ENCODE measurements at places on chromosomes 5 and 9. TPM values are rescaled to one million over a fixed set of nuclear protein-coding genes. Genes with fewer than 3 reads are reported as not detected.

The GKAP1 gene
- 3.3 TPM for total RNA-seq

The RNF183 gene
- total RNA-seq = 0.64 TPM

The NFIB gene
- not detected for total RNA-seq

- no peak for DNase-seq
Measured at GRCh38 chr9:129676975-129677374, 11.5 kb downstream of the PRRX2 start.

- no peak for DNase-seq
Measured at GRCh38 chr5:168944004-168944403, 356.9 kb downstream of the SLIT3 start.

DNA sequence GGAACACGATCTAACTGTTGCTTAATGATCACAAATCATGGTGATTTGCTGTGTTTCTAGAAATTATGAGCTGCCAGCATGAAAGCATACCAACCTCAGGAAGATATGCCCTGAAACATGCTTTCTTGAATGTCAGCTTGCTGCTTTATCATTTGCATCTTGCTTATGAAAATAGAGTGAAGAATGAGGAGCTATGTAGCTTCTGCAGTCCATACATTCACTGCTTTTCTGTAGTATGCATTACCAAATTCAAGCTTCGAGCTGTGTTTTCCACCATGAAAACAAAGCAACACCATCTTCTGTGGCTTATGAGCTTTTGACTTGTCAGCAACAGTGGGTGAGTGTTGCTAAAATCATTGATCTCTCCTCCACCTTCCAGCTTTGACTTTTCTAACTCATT lies 16.5 kb downstream of the F2RL2 start:
- DNase-seq = no peak

DNA sequence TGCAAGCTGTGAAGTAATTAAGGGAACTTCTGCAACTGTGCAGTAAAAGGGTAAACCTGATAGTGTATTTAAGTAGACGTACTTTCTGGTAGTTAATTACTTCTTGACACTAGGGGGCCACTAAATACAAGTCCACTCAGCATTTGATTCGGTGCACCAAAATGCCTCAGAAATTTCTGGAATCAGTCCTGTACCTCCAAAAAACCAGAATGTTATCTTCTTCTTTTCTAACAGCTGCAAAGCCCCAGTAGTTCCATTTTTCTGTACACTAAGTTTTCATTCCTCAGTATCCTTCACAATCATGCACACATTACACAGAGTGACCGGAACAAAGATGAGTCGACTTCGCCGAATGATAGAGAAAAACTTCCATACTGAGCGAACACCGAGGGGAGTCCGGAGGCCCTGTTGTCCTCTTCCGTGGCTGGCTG lies 484 bp downstream of the GFM2 start:
- DNase-seq = peak; percentile 17

The PCDHGB7 gene
- not detected for total RNA-seq

The GPR150 gene
- 0.37 TPM for total RNA-seq

DNA sequence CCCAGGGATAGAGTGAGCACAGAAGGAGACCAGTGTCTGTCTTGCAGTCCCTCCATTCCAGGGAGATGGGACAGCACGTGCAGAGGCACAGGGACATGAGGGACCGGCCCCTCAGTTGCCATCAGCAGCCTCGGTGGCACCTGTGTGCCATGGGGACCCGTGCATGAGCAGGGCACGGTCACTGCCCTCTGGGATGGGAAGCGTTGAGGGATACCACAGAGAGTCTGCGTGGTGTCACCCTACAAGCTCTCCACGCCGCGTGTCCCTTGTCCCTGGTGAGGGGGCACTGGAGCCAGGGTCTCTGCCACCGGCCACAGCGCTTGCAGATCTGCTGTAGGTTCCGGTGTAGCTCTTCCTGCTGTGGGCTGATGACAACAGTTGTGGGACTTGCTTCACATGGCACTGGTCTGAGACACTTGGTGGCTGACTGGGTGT lies 108.1 kb downstream of the CACNA1B start:
- DNase-seq = no peak

DNA sequence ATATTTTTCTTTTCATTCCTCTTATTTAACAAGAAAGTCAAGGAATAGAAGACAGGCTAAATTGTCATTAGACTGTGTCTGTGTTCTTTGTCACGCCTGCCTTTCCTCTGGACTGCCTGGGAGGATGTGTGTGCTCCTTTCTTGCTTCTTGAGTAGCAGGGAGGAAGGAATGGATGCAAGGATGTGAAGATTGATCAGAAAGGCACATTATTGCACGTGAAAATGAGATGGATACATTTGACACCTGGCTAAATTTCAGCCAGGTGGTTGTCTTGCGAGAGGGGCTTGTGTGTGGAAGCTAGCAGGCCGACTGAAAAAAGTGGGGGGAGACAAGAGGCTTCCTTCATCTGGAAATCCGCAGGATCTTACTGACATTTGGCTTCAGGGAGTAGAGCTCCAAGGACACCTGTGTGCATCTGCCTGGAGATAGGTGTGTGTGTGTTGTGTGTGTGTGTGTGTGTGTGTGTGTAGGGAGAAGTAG lies 200.1 kb downstream of the MEF2C start:
- DNase-seq = no peak

The HEMGN gene
- 2.9 TPM for total RNA-seq

- DNase-seq = no peak
Measured at GRCh38 chr5:68545636-68546295, 330.2 kb downstream of the PIK3R1 start.

DNA sequence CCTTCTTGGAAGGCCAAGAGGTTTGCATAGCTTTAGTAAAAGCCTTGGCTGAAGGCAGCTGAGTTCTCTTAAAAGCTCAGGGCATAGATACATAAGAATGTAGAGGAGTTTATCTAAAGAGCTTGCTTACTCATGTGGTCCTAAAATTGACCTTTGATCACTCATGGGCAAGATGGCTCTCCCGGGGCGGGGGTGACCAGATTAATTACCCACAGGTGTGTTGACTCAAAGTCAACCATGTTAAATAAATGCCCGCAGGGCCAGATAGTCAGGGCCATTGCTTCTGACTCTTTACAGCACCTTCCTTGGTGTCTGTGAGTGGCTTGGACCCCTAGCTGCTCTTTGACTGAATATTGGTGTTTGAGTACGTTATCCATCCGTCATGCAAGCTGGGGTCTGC lies 33.1 kb upstream of the GHR start:
- no peak for DNase-seq

The DMRTA1 gene
- not detected for total RNA-seq

The EIF4EBP3 gene
- total RNA-seq = 15.8 TPM

DNA sequence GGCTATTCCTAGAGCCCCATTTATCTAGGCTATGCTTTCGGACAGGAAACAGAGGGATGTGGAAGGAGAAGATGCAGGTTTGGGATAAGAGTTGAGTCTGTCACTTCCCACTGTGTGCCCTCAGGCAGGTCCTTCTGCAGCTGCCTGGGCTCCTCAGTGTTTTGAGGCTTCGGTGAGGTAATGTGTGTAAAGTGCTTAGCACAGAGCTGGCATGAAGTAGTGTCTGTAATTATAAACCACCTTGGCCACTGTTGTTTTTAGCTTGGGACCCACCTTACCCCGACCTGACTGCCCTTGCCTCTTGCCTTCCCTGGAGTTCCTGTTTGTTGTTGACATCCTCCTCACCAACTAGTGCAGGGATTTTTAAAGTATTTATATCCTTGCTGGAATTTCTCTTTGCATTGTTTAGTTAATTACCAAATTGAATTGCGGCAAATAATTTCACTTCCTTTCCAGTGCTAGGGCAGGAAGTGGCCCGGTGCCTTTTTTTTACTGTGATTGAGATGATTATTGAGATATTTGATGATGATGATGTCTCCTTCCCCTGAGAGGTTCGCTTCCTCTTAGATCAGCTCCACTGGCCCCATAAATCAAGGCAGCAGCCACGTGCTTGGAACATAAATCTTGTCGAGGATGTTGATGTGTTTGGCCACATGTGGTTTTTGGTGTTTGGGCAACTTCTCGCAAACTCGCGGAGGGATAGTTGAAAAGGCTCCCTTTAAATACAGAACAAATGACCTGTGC lies 38.3 kb upstream of the DAB2IP start:
- no peak for DNase-seq

The AHRR gene
- total RNA-seq = 15.1 TPM

The PRDM9 gene
- total RNA-seq = not detected

GRCh38 chr5:54570916-54571315 lies 53.4 kb downstream of the SNX18 start:
- DNase-seq = no peak

- no peak for DNase-seq
Measured at GRCh38 chr5:30604648-30605262, 588.7 kb upstream of the CDH6 start.

DNA sequence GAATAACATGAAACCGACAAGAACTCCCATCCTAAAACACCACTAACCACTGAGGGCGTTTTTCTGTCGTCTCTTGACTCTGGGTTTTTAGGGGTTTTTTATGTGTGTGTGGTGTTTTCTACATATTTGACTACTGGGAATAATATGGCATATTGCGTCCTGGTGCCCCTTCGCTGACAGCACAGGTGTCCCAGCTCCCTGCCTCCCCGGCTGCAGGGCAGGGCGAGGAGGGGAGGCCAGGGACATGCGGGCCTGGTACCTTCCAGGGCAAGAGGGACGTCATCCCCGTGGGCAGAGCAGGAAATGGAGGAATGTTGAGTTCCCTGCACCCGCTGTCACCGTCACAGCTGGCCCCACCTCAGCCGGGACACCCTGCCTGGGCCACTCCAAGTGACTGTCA lies 34.8 kb downstream of the VAV2 start:
- no peak for DNase-seq

DNA sequence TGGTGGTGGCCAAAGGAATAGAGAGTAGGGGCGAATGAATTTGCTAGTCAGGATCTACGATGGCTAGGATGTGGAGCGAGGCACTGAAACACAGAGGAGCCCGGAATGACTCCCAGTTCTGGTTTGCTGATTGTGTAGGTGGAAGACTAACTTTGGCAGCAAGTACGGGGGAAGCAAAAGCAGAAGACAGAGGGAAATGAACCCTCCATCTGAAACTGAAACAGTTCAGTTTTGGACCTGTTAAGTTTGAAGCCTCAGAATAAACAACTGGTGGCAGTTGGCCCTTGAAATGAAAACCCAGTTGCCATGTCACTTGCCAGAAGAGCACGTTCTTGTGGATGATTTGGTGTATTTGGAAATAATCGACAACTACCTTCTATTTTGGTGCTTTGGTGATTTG lies 15.4 kb upstream of the SMIM15 start:
- no peak for DNase-seq

DNA sequence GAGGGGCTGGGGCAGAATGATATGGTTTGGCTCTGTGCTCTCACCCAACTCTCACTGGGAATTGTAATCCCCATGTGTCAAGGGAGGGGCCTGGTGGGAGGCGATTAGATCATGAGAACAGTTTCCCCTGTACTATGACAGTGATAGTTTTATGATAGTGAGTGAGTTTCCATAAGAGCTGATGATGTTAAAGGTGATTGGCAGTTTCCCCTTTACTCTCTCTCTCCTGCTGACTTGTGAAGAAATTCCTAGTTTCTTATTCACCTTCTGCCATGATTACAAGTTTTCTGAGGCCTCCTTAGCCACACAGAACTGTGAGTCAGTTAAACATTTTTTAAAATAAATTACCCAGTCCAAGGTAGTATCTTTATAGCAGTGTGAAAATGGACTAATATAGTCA lies 120.4 kb upstream of the CDH9 start:
- DNase-seq = no peak

GRCh38 chr9:128634651-128635262 lies 21.9 kb downstream of the DYNC2I2 start:
- DNase-seq = no peak

The C1QTNF2 gene
- total RNA-seq = not detected

GRCh38 chr5:135134691-135135381 lies 100.8 kb upstream of the PITX1 start:
- DNase-seq = no peak

The YIPF5 gene
- total RNA-seq = 44.2 TPM

The IFNA2 gene
- total RNA-seq = not detected

The NDST1 gene
- total RNA-seq = 5.1 TPM

DNA sequence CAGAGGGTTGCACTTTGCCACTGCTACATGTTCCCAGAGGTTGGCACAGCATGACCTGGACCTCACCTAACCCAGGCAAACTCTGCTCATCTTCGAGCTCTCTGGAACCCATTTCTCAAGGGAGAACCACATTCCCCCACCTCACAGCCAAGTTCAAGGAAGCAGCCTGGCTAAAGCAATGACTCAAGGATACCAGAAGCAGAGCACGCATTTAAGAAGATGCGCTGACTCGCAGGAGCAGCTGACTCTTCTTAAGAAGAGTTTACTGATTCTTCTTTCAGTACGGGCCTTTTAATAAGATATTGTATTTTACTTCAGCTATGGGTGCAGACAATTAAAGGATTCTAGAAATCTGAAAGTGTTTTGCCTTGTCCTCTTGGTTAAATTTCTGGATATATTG lies 4.1 kb upstream of the SEMA5A start:
- DNase-seq = no peak

- peak; percentile 63 for DNase-seq
Measured at GRCh38 chr9:29211580-29212396, 1638.5 kb upstream of the C9orf72 start.

The CCDC192 gene
- total RNA-seq = not detected

The CDC25C gene
- 15.9 TPM for total RNA-seq

GRCh38 chr5:66869347-66869746 lies 273.2 kb downstream of the MAST4 start:
- DNase-seq = no peak

- peak; percentile 93 for DNase-seq
Measured at GRCh38 chr5:10249948-10250805, at the start of gene CCT5. Gene CCT5, plus strand, starts transcription at chr5:10250280. Its CDS starts 61 bp downstream, at chr5:10250341.

The TRIM7 gene
- total RNA-seq = 1.4 TPM

DNA sequence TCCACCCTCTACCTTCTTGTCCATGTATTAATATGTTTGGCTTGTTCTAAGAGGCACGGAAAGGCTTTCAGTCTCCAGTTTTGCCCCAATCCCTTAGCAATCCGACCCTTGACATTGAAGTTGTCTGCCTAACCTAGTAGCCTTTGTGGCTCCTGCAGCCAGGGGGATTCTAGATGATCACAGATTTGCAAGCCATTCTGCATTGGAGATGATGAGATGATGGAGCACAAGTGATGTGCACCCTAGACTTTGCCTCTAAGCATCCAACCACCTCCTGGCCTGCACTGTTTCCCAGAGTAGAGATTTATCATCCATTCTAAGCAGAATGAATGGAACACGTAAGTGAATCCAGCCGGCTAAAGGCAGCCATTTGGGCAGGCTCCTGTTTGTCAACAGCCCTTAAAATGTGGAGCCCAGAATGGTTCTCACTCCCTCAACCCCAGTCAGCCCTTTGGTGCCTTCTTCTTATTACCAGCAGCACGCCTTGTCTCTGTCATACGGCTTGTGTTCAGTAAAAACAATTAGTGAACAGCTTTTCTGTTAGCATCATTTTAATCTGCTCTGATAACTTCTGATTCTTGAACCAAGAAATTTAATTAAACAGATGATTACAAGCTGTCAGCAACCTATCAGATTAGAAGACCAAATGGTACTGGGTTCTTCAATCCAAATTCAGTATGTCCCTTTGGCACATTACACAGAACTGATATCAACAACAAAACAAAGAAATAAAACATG lies 5.7 kb upstream of the TRAF1 start:
- DNase-seq = no peak

DNA sequence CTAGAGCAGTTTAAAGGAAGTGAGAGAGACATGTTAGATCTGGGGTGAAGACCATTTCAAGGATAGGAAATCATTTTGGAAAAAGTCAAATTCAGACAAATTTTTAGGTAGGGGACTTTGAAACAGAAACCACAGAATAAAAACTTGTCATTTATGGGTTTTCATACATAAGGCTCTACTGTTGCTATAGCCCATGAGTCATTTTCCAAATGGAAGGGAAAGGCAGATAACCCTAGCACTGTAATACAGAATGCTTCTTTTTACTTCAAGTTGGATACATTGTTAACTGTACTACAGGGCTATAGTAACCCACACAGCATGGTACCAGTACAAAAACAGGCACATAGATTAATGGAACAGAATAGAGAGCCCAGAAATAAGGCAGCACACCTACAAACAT lies 455.4 kb downstream of the EBF1 start:
- DNase-seq = no peak

Measured in activated CD4-positive, alpha-beta T cell treated with anti-CD3 and anti-CD28 coated beads for 36 hours (primary cell).